Activated naive CD4-positive, alpha-beta T cell (primary cell): ENCODE measurements at places on chromosomes 5 and 9.

- no peak for DNase-seq
Observed at GRCh38 chr9:91558879-91559278, 135.2 kb upstream of the NFIL3 start.

- no peak for DNase-seq
Observed at GRCh38 chr5:14937254-14937653, 65.7 kb upstream of the ANKH start.

GRCh38 chr5:171945066-171945465, 61.4 kb downstream of the FBXW11 start:
- DNase-seq, result no peak

DNA sequence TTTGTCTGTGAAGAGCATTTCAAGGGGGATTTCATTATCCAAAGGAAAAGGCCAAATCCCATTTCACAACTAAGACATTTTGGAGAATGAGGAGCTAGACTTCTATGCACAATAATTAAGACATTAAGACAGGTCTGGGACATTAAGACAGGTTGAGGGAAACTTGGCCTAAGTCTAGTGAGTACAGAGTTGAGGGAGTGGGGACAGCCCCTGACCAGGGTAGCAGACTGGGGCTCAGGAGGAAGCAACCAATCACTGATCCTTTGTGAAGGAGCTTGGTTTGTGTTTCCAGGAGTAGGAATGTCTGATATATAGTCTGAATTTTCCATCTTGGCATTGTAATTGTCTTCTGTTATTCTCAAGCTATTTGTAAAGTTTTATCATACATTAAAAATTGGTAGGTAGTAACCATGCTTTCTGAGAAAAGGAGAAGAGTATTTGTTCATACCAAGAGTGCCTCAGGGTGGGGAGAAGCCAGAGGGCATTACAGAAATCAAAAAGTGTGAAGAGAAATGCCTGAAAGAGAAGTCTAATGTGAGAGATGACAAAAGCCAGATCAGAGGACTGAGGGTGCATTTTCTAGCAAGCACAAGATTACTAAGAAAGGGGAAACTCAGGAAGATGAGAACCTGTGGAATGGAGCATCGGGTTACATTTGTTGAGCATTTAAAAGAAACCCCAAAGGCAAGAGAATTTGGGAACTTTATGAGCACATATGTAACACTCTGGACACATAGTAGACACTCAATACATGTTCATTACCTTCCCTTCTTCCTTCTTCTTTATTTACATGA, 189.3 kb upstream of the PIK3R1 start:
- DNase-seq, result no peak

- DNase-seq, result no peak
Observed at GRCh38 chr5:13975246-13975645, 30.8 kb upstream of the DNAH5 start.

GRCh38 chr5:62569470-62569869, 9.1 kb upstream of the LRRC70 start:
- no peak for DNase-seq

- DNase-seq, result no peak
Observed at GRCh38 chr5:79875230-79875629, 115.8 kb downstream of the MTX3 start.

DNA sequence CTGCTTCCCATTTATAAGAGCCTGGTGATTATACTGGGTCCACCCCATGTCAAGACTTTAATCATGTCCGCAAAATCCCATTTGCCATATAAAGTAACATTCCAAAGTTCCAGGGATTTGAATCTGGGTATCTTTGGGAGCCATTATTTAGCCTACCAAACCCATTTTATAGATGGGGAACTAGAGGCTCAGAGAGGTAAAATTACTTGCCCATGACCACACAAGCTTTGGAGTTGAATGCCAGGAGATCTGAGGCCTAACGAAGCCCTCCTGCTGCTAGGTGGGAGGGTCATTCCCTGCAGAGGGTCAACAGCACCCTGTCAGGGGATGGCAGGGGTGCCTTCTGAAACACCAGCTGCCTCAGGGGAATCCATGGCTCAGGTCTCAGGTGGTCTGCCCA, 13.0 kb upstream of the AKNA start:
- no peak for DNase-seq

DNA sequence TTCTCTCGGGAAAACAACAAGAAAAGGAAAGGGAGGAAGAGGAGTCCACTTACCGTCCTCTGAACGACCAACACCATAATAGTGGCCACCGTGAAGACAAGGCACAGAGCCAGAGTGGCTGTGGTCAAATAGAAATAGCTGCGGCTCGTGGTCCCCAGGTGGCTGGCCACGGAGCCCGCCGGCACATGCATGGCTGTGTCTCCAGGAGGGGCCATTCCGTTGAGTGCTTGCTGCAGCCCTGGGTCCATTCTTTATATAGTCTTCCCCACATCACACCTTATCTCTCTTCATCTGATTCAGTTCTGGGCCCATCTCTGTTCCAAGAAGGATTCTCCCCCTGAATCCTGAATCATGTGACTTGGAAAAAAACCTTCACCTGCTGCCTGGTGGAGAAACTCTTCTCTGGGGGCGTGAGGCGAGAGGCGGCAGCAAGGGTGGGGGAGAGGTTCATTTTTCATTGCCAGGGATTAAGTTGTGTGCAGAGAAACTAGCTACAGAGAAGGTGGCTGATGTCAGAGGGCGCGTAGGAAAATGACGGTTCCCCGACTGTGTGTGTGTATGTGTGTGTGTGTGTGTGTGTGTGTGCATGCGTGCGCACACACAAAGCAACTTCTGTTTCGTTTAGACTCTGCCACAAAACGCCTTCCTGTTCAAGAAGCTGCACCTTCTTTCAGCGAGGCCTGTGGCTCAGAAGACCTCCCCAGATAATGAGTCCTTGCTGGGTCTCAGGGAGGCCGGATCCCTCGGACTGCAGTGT, at the start of gene TNFSF8:
TNFSF8 (minus strand) TSS at position 536 of the 757 bp plus-strand sequence; CDS start at position 248, 288 bp downstream.
- DNase-seq, result peak; percentile 44
